ENCODE measurements at places on chromosomes 12 and 14.

DNA sequence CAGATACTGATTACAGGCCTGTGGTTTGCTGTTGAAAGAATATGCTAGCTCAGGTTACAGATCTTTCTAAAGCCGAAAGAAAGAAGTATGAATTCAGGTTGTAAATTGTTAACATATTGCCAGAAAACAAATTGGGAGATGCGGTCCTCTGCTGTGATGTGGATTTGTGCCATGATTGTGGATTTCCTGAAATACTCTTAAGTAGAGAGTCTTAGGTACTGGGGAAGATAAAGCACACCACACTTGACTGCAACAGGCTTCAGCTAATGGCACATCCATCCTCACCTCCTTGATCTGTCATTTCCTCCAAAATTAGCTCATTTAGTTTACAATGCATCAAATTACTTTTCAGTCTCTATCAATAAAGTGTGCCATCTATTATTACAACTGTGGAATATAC is 279.2 kb downstream of the SYT1 start:
- no peak for DNase-seq

GRCh38 chr14:64614805-64615391 is 65.1 kb downstream of the PPP1R36 start:
- DNase-seq = no peak

DNA sequence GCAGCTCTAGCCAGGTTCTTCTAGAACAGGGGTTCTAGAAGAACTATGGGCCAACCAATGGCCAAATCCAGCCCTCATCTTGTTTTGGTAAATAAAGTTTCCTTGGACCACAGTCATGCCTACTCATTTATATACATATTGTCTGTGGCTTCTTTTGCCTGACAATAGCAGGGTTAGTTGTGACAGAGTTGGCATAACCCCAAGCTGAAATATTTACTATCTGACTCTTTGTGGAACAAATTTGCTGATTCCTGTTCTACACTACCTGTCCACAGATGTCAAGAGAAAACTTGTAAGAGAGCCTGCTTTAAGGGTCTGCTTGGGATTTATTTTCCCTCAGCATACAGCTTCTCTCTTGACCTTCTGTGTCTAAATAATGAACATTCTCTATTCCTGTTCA is 289.0 kb downstream of the KSR2 start:
- no peak for DNase-seq

DNA sequence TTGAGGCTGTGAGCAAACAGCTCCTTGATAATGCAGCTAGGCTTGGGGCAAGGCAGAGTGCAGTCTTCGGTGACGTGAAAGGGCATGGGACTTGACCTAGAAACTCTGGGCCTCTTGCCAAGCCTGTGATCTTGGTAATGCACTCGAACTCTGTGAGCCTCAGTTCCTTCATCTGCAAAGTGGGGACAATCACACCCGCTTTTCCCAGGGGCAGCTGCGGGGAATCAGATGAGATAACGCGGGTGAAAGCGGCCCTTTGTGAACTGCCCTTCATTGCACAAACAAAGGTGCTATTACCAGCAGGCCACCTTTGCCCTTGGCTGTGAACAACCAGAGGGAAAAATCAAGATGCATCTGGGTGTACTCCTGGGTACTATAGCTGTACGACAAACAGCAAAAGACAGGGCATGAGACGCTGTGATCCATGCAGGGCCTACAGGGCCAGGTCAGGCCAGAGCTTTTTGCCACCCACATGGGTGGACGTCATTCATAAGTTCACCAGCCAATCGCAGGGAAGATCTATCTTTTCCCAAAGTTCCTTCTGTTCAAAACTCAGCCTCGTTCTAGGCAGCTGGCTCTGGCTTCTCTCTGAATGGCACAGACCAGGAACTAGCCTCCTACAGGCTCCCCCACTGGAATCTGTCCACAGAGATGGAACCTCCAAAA is 3.2 kb downstream of the MSI1 start:
- no peak for DNase-seq

DNA sequence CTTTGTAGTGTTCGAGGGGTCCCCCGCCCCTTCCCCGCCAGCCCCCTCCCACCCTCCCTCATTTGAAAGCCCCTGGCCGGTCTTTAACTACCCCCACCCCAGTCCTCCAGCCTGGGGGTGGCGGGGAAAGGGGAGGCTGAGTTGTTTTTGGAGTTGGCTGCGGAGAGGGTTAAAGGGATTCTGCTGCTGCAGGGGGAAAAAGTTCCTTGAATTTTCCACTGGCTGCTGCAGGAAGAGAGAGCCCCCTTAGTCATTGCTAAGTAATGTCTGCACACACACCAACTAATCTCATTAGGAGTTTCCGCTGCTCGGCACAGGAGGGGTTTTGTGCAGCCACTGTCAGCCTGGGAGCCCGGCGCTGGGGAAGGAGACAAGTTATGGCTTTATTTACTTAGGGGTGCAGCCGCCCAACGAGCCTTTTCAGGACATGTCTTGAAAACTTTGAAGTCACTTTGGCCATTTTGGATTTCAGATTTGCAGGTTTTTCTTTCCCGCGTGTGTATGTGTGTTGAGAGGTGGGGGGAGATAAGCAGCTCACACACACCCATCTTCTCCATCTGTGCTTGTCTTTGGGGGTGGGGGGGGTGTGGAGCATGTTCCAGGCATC is 1.8 kb downstream of the ELK3 start:
- peak; percentile 80 for DNase-seq

DNA sequence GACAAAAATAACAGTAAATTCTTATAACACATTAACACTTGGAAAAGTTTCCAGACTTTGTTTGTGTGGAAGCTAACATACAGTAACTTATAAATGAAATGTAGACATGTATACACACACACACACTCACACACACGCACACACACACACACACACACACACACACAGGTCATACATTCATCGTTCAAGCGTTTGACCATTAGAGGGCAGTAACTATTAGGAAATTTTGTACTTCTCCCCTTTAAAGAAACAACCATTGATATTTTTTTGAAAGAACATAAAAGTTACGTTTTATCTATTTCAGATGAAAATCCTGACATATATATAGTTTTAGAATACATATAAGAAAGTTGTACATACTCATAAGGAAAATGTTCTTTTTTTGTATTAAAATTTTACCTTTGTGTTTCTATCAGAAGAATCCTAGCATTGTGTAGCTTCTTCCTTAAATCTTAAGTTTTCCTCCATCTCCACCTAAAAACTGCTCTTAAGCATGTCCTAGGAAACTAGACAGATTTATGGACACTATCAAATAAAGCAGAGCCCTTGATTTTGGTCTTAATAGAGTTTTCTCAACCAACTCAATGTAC is 29.0 kb downstream of the PTPRQ start:
- peak; percentile 4 for DNase-seq

DNA sequence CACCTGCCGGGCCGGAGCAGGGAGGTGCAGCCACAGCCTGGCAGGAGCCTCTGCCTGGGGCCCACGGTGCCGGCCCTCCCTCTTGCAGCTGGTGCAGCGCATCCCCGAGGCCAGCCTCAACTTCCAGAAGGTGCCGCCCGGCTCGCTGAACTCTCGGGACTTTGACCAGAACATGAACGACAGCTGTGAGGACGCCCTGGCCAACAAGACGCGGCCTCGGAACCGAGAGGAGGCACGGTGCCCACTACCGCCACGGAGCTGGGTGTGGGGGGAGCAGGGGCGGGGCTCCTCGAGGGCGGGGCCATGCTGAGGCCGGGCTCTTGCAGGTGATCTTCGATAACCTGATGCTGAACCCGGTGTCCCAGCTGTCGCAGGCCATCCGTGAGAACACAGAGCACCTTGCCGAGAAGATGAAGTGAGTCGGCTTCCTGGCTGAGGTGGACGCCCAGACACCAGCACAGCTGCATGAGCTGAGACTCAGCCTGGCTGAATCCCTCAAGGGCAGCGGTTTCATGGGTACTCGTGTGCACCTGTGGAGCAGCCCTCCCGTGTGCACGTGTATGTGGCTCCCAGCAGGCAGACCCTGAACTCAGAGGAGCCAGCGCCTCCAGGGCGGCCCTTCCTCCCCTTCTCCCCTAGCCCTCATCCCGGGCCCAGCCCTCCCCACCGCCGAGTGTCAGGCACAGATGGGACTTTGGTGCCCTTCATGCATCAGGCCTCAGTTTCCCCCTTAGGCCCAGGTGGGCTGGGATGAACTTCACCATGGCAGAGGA is 28.6 kb downstream of the CEP170B start:
- DNase-seq = no peak

Measured in SW 1271 (cell line).